Neural progenitor cell (in vitro differentiated cells): ENCODE measurements at places on chromosomes 16 and 17.

- no peak for DNase-seq
Measured at GRCh38 chr17:39099663-39100286, 51.7 kb downstream of the PLXDC1 start.

DNA sequence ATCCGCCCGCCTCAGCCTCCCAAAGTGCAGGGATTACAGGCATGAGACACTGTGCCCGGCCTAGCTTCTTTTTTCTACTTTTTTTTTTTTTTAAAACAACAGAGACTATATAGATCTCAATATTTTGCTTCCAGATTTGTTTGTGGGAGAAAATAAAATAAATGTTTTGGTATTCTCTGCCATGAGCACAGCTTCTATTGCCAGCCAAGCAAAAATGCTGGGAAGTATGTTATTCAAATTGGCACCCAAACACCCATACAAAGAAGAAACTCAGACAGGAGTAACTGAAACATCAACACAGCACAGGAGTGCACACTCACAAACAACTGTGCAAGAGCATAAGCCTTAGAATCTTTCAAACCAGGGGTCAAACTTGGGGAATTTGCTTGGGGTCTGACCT, 37.2 kb upstream of the CLEC3A start:
- no peak for DNase-seq

DNA sequence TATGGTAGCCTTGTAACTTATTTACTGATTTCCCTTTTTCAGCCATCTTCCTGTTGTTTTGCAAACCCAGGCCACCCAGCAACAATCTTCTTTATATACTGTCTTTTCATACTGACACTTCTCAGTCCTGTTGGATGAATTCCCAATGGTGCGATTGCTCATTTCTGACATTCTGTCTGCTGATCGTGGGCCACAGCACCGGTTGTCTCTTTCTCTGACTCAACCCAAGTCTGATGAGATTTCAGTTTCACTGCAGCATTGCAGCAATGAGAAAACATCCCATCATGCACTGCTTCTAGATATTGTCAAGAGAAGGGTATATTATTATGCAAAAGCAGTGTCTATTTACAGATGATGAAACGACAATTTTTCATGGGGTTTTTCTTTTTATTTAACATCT, 349.2 kb upstream of the HSBP1 start:
- no peak for DNase-seq

DNA sequence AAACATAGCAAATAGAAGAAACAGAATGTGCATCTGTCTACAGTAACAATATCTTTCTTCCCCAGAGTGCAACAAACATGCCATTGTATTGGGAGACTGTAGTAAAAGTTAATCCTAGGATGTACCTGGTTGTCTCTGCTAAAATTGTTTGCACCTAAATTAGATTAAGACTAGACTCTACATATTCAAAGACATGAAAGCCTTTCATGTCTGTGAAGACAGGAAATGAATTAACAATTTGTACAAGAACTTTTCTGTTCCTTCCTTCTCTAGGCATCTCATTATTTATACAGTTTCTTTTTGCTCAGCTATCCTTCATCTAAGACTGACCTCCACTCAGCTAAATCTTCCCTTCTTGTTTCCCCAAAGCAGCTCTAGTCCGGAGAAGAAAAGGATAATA, 220.6 kb downstream of the LGALS9B start:
- no peak for DNase-seq

DNA sequence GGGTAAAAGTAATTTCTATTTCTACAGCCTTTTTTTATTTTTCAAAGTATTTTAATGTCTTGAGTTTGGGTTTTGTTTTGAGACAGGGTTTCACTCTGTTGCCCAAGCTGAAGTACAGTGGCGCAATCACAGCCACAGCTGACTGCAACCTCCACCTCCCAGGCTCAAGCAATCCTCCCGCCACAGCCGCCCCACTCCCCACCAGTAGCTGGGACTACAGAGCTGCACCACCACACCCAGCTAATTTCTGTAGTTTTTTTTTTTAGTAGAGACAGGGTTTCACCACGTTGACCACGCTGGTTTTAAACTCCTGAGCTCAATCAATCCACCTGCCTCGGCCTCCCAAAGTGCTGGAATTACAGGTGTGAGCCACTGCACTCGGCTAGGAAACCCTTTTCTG, 44.0 kb downstream of the TUBD1 start:
- DNase-seq, result no peak

DNA sequence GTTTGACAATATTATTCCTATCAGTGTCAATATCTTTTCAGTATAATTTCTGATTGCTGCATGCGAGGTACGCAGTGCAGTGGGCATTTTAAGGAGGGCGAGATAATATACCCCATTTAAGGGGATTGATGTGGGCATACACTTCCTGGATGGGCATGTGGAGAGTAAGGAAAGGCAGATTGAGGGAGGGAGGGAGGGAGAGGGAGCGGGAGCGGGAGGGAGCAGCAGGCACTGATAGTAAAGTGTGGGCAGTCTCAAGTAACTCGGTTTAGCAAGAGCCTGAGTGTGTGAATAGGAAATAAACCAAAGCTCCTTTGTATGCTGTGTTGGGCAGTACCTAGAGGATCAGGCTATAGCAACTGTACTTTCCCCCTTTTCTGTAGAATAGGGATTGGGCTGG, 5.1 kb downstream of the BPTF start:
- peak; percentile 48 for DNase-seq

GRCh38 chr16:70634861-70635260, 11.5 kb upstream of the IL34 start:
- DNase-seq, result no peak

GRCh38 chr16:80948886-80949493, 57.7 kb downstream of the CMC2 start:
- peak; percentile 88 for DNase-seq

- no peak for DNase-seq
Measured at GRCh38 chr17:80796430-80796861, 195.2 kb upstream of the CHMP6 start.

DNA sequence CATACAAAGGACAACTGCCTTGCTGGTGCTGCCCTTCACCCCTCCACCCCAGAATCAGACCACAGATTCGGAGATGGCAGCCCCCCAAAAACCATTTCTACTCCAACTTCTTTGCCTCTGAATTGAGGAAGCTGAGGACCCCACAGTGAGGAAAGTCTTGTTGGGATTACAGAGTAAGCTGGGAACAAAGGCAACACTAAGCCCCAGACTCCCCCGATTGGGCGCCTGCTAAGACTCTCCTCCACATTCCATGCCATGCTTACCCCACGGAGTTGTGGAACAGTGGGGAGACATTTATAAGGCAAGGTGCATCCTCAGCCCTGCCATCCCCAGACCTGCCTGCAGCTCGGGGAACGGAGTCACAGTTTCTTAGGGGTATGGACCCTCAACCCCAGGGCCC, 1.9 kb downstream of the GIT1 start:
- peak; percentile 79 for DNase-seq

DNA sequence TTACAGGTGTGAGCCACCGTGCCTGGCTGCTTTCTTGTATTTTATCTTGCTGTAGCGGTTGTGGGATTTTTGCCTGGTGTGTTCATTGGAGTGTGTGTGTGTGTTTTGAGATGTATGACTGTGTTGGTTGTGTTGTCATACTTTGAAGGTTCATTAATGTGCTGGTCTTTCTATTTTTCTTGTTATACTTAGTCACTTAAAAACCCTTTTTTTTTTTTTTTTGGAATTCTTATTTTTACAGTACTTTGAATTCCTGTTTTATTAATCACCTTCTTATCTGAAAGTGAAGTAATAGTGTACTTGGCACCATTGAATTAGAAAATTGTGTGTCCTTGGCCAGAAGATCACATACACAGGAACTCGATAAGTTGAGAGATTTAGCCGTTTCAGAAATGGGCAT, 30.2 kb downstream of the TENT4B start:
- DNase-seq, result no peak

- DNase-seq, result no peak
Measured at GRCh38 chr17:27585792-27586191, 45.2 kb upstream of the LGALS9 start.

- no peak for DNase-seq
Measured at GRCh38 chr17:64051153-64051552, 30.7 kb upstream of the ICAM2 start.

DNA sequence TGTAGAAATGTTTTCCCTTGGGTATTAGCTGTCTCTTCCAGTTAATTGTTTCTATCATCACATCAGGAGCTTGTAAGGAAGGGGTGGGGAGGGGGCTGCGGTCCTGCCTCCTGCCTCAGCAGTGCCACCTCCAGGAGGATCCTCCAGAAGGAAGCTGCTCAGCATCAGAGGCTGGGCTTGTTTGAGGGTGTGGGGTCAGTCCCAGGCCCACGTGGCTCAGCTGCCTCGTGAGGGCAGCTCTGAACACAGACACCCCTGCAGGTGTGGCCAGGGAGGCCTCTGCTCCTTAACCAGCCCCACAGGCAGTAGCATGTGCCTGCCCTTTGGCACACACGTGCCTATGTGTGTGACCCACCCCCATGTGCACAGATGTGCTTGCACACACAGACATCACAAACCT, 46.3 kb downstream of the MRM1 start:
- peak; percentile 52 for DNase-seq

- peak; percentile 95 for DNase-seq
Measured at GRCh38 chr17:75633486-75634375, 497 bp downstream of the SMIM5 start.

DNA sequence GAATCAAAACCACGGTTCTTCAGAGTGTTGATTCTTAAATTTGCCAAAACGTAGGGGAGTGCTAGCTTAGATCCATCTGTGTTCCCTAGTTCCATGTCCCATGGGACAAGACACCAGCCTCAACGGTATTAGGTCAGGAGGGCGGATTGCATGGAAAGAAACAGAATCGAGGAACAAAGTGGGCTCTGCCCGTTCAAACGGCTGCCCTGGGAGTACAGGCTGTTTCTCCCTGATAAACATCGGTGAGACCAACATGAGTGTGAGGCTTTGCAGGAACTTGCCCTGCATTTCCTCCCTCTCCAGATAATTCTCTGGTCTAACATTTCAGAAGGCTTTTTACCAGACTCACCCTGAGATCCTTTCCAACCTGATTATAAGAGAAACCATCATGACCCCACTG, 82.2 kb downstream of the MRM3 start:
- DNase-seq, result no peak

GRCh38 chr16:87721622-87722585, 43.9 kb downstream of the KLHDC4 start:
- DNase-seq, result no peak

DNA sequence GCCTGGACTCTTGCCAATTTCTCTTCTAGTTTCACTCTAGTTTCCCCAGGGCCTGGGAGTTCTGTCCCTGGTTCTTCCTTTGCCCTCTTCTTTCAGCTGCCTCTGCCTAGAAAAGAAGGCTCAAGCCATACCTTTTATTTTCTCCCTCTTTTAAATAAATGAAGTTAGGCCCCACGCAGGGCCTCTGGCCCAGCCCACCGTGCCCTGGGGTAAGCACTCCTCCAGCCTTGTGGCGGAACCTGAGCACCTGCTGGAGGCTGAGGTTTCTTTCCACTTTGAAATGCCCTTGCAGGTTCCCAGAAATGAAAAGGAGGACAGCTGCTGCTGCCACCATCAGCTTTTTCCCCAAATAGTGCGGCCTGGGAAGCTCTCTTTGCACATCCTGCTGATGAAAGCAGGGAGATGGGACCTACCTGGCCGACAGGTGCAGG, 139.4 kb downstream of the CCDC182 start:
- DNase-seq, result no peak
